ENCODE measurements at places on chromosomes 5 and 9.
A peak's percentile ranks its signal among the peaks of the same experiment; 100 is the strongest.

DNA sequence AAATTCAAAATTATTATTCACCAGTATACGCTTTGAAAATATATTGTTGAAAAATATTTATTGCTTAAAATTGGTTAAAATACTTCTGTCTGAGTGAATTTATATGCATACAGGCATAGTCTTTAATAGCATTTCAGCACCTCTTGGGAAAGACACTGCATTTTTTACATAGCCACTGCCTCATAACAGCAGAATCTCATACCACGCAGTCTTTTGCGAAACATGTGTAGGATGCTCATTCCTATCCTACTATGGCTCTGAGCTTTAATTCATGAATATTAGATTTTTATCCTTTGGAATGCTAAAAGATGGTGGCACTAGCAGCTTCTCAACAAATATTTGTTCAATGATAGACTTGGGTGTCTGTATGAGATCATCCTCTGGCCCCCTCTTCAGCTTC, 94.0 kb upstream of the SH3GL2 start:
- DNase-seq, result no peak

DNA sequence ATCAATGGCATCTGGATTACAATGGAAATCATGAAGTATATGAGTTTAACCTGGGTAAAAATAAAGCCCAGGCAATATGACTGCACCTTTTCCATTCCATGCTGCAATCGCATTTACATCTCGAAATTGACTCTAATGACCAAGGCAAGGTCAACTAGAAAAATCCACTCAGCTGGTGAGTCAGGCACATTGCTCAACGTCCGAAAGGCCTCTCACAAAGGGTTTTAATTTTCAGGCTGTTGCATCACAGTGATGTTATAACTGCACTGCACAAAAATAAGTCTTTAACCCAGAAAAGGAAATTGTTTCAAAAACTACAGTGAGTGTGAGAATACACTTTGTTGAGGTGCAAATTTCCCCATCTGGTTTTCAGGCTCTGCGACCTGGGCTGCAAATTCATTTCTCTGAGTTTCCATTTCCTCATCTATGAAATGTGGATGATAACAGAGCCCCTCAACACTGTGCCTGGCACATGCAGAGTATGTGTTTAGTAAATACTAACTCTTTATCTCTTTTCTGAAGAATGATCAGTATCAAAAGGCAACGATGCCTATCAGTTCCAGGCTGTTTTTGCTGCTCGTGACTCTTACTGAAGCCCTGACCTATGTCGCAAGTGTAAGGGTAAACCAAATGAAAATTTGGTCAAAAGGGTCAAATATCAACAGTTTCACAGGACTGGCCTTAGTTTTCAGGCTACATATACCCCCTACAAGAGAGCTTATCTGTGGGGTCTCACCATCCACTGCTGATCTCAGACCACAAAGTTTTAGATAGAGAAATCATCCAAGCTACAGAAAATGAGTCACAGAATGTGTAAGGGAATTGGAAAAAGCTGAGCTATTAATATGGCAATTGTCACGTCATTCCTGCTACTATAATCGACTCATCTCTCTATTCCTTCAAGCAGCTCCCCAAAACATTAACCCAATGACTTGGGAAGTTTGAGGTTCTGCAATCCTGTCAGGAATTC, 4.1 kb downstream of the NFIL3 start:
- DNase-seq, result peak; percentile 18

GRCh38 chr9:135136991-135137832, 49.7 kb downstream of the OLFM1 start:
- no peak for DNase-seq

DNA sequence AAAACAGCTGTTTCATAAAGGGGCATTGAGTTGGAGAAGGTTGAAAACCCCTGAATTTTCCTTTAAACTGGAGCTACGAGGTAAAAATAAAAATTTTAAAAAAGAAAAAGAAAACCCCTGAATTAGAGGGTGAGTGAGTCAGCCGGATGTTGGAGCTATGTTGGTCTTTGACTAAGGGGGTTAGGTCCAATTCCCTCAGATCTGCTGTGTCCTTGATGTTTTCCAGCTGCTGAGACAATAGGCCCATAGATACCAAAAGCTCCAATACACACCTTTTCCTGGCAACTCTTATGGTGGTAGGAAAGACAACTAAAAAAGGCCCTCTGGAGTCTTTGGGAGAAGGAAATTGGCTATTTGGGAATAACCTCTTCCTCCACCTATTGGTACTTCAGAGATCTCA, 79.4 kb upstream of the SAP30L start:
- no peak for DNase-seq

- DNase-seq, result no peak
Observed at GRCh38 chr9:13252852-13253251, 26.6 kb downstream of the MPDZ start.

GRCh38 chr5:6819521-6819920, 106.3 kb downstream of the TENT4A start:
- no peak for DNase-seq

GRCh38 chr9:81851340-81851739, 76.9 kb upstream of the SPATA31D4 start:
- DNase-seq, result no peak

- DNase-seq, result no peak
Observed at GRCh38 chr5:76958991-76959767, 6.3 kb downstream of the CRHBP start.

GRCh38 chr5:53337827-53338226, 142.6 kb upstream of the FST start:
- no peak for DNase-seq

GRCh38 chr9:98852961-98853360, 45.5 kb downstream of the GALNT12 start:
- no peak for DNase-seq

DNA sequence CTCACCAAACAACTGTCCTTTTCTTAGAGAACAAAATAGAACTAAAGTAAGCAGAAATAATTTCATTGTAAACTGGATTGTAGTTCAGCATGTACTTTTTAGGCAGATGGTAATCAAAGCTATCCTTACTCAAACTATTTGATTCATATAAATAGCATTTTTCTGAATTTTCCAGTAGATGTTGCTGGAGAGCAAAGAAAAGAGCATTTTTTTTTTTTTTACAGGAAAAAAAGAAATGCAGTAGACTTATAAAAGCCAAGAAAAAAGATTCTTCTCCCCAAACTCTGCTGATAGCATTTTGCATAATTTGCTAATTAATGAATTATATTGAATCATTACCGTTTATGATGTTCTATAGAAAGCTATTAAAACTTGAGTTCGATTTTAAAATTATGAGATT, 715.3 kb upstream of the WWC1 start:
- DNase-seq, result no peak

DNA sequence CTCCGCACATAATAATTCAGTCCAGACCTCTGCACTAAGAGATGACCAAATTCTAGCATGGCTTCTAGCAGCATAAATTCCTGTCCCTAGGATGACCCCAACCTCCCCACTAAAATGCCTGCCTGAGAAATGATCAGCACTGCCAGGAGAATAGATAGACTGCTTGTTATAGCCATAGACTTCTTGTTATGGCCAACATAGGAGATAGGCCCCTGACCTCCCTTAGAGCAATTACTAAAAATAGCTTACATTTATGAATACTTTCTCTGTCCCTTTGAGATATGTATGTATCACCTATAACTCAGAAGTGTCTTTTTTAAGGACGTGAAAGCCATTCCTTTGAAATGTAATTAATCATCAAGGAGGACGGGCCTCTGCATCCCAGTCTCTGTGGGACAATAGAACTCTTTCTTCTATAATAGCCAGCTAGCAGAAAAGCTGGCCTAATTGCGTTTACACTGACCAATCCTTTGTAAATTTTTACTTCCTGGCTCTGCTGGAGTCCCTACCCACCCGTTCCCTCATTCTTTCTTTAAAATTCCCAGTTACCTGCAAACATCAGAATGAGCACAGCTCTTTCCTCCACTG, 1002.7 kb downstream of the CDH18 start:
- no peak for DNase-seq

GRCh38 chr9:129032541-129033159, 3.8 kb upstream of the MIGA2 start:
- no peak for DNase-seq
